ENCODE measurements at places on chromosomes 5 and 9. TPM values are rescaled to one million over a fixed set of nuclear protein-coding genes. Genes with fewer than 3 reads are reported as not detected.

DDX4 gene
- total RNA-seq: not detected

LRRC19 gene
- total RNA-seq: not detected

CTXN3 gene
- total RNA-seq: not detected

ANXA2R gene
- 2.1 TPM for total RNA-seq

ZNF169 gene
- total RNA-seq: 2.5 TPM

POLK gene
- total RNA-seq: 57.0 TPM

PCDHAC1 gene
- 0.11 TPM for total RNA-seq

TMEM215 gene
- total RNA-seq: not detected

GRXCR2 gene
- not detected for total RNA-seq

PCDHB10 gene
- total RNA-seq: 0.12 TPM

ZNF79 gene
- 12.6 TPM for total RNA-seq

IRX1 gene
- not detected for total RNA-seq

AP3B1 gene
- total RNA-seq: 60.7 TPM

GABRA6 gene
- not detected for total RNA-seq

PCDHGA4 gene
- 5.2 TPM for total RNA-seq

PCDHGA9 gene
- total RNA-seq: 4.2 TPM

PCDHA1 gene
- under 0.01 TPM for total RNA-seq

PROB1 gene
- 1.00 TPM for total RNA-seq

PCDHGA3 gene
- 0.22 TPM for total RNA-seq

OR1L6 gene
- not detected for total RNA-seq

ZNF883 gene
- 2.2 TPM for total RNA-seq

C1QTNF2 gene
- total RNA-seq: 2.0 TPM

PCDHGA6 gene
- 3.2 TPM for total RNA-seq

LHX2 gene
- total RNA-seq: not detected

TTC39B gene
- 31.7 TPM for total RNA-seq

OTULINL gene
- total RNA-seq: 3.4 TPM
